ENCODE measurements at places on chromosomes 5 and 9.

GRCh38 chr9:7676609-7677156, 122.9 kb downstream of the DMAC1 start:
- no peak for DNase-seq

DNA sequence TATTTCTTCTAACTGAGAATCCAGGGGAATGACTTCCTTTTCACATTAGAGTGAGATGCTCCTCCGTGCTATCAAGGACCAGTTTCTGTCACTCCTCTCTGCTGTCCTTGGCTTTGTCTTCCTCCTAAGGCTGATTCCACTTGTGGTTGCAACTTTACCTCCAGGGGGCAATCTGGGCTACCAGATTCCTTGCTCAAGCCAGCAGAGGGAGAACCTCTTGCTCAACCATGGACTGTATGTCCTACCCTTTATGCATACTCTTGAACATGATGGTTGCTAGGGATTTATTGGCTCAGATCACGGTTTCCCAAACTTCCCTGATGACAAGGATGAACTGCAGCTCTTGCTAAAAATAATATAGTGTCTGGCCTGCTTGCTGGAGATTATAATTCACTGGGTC, 24.0 kb downstream of the NNT start:
- peak; percentile 60 for DNase-seq

- DNase-seq = no peak
These were observed 290.6 kb upstream of the IRX4 start for GRCh38 chr5:2173151-2173834.

DNA sequence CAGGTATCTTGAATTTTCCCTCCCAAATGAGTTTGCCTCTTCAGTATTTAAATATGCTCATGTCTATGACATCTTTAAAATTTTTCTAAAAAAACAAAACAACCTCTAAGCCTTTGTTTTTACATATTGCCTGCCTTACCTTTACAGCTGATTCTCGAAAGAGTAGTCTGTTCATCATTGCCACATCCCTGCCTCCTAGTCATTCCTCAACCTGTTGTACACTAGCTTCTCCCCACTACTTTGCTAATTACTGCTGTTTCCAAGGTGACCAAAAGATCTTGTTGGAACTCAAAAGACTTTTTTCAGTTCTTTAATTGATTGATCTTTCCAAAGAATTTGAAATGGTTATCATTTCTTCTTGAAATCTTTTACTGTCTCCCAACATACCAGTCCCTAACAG, 1.9 kb upstream of the NADK2 start:
- DNase-seq = no peak

DNA sequence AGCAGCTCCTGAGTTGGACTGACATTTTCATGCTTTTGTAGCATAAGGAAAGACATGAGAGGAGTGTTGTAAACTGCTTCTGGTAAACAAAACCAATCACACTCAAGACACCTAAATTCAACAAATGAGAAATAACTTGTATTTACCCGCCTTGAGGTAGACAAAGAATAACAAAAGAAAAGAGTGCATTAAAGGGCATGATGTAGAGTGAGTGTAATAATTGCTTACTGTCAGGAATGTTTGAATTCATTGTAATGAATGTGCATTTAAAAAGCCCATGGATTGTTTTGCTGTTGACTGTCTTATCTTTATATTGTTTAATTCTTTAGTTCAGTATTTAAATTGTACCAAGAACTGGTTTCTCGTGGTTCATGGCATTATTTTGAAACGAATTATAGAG, 61.8 kb downstream of the KDM4C start:
- DNase-seq = no peak

DNA sequence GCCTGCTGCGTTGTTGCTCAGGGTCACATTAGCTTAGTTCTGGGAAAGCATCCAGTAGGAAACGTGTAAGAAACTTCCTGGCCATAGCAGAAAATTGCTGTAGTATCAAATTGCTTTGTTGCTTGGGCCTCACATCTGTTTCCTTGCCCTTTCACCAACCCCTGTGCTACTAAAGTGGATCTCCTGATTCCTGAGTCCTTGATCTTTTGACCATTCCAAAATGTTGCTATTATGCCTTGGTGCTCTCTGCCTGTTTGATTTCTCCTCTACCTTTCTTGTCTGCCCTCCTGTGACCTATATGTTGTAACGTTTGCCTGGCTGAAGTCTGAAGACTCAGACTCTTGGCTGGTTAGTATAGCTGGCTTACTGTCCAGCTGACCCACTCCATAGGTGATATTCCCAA, 350.5 kb downstream of the ADGRV1 start:
- no peak for DNase-seq

DNA sequence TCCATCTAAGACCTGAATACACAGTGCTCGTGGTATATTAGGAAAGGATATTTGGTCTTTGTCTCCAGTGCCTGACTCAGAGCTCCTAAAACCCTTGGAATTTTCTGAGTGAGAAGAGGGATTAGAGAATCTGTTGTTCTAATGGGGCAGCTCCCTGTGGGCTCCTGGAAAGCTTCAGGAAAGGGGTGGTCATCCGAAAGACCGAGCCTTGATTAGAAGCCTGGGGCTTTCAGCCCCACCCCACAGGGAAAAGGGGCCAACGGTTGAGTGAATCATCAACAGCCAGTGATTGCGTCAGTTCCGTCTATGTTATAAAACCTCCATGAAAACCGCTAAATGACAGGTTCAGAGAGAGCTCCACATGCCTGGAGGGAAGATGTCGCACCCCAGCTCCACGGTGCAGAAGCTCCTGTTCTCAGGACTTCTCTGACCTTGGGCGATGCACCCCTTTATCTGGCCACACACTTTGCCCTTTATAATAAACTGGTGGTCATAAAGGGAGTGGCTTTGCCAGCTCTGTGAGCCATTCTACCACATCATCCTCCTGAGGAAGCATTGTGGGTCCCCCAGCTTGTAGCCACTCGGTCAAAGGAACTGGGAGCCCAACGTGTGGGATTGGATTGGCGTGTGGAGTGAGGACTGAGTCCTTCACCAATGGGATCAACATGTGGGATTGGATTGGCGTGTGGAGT, 71.0 kb upstream of the ICE1 start:
- DNase-seq = no peak

- DNase-seq = peak; percentile 77
These were observed 260.7 kb downstream of the NR3C1 start for GRCh38 chr5:143142596-143143435.

DNA sequence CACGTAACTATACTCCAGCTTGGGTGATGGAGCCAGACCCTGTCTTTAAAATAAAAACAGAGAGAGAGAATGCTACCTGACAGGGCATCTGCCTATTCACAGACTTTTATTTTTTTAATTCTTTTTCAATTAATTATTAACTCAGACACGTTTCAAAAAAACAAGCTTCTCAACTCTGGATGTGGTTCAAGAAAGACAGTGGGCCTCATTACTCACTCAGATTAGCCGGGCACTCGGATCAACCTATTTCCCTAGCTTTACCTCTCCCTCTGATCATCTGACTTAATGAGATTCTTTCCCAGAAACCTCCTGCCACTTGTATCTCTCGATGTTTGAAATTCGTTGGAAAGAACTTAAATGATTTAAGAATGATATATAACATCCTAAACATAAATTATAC, 134.1 kb downstream of the TRPM6 start:
- DNase-seq = no peak

DNA sequence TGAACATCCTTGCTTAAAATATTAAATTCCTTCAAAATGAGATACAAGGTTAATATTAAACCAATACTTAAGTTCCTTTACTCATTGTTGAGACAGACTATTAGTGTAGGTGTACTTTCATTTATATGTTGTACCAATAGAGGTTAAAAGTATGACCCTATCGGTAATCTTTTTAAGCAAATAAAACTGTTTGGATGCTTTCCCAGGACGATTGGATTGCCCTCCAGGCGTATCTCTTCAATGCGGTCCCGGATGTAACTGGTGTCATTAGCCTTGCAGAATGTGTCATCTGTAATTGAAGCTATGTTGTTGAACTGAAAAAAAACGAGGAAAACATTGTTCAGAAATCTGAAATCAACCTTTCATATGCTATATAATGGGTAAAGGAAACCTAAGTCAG, 18.9 kb downstream of the OGN start:
- no peak for DNase-seq

DNA sequence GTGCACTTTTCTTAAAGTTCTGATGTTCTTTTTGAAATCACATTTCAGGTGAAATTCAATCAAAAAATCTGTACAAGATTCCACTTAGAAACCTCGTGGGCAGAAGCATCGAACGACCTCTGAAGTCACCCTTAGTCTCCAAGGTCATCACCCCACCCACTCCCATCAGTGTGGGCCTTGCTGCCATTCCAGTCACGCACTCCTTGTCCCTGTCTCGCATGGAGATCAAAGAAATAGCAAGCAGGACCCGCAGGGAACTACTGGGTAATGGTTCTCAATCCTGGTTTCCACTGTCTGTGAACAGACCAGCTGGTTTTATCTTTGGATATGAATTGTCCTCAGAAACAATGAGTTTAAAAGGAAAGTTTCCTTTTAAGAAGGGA, 8.1 kb upstream of the SLC2A8 start:
- no peak for DNase-seq

GRCh38 chr9:94734054-94734754, 7.7 kb downstream of the AOPEP start:
- peak; percentile 81 for DNase-seq

All from NCI-H2081 (cell line).